ENCODE measurements at places on chromosomes 11 and 22.

DNA sequence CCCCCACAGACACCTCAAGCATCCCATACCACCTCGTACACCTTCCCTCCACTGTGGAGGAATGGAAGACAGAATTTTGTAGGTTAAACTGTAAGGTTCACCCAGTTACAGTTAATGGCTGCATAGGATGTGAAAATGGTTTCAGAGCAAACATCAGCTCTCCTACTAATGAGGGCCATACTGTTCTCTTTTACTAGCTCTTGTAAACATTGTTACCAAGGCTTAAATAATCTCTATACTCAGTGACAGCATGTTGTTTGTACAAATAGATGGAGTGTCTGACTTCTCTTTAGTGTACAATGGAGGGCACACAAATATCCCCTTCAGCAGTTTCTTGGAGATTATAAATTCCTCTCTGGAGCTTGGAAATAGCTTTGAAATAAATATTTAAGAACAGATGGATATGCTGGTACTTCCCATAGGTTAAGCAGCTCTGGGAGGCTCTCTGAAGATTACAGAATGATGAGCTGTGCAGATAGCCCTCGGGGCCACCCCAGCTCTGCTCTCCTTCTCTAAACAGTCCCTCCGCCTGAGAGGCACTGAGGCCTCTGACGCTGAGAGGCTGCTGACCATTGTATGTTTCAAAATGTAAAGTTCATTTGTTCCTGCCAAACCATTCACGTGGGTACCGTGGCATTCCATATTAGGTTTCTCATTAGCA, 25.7 kb downstream of the TTC12 start:
- no peak for DNase-seq

DNA sequence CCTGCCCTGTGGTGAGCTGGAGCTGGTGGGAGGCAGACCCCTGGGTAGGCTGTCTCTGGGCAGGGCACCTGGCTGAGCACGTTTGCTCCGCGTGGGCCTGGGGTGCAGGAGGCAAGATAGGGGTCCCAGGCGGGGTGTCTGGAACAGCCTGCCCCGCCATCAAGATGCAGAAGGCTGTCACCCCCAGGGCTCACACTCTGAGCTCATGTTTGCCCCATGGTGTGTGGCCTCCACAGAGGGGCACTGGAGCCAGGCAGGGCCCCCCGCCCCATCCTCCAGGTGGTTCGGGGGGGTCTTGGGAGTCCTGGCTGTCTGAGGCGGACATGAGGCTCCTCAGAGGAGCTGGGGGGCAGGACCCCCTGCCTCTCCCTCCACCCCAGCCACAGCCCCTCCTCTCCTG, 28.9 kb upstream of the CARS1 start:
- DNase-seq: no peak

DNA sequence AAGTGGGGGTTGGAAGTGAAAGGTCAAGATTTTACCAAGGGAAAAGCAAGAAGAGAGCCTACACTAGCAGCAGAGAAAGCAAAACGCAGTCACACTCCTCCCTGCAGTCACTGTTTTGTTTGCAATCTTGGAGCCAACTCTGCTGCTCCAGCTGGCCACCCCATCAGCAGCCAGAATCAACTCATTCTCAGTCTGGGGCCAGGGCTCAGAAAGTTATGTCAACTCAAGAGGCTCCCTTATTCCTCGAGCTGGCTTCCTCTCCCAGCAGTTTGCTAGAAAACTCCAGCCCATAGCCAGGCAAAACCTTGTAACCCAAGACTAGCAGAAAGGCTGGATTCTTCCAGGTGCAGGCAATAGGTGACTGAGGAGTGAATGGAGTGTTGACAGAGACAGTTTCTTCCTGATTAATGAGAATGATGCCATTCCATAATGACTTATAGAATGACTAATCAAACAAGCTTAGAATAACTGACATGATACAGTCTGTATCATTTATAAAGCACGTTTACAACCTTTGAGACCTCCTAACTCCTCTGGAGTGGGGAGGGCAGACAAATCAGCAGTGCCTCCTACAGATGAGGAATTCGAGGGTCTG, 53.4 kb downstream of the P4HA3 start:
- peak; percentile 46 for DNase-seq

GRCh38 chr11:41578421-41579051, 119.1 kb upstream of the LRRC4C start:
- DNase-seq: no peak

- DNase-seq: no peak
These were observed 5.2 kb upstream of the TBX10 start for GRCh38 chr11:67644472-67645418.

DNA sequence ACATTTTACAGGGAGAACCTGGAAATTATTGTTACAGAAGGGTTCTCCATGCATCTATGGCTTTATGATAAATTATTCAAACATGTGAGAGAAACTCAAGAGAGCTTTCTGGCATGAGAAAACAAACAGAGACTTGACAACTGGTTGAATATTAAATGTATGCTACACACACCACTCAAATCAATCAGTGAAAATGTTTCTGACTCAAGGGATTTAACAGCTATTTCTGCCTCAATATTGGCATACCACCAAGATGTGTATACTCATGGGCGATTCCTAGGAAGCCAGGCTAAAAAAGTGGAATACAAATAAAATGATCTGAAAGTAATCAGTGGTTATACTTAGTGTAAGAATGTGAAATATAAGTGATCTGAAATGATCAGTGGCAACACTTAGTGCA, 15.8 kb upstream of the OR51T1 start:
- no peak for DNase-seq

GRCh38 chr11:70095541-70096252, 17.6 kb downstream of the ANO1 start:
- DNase-seq: peak; percentile 47

DNA sequence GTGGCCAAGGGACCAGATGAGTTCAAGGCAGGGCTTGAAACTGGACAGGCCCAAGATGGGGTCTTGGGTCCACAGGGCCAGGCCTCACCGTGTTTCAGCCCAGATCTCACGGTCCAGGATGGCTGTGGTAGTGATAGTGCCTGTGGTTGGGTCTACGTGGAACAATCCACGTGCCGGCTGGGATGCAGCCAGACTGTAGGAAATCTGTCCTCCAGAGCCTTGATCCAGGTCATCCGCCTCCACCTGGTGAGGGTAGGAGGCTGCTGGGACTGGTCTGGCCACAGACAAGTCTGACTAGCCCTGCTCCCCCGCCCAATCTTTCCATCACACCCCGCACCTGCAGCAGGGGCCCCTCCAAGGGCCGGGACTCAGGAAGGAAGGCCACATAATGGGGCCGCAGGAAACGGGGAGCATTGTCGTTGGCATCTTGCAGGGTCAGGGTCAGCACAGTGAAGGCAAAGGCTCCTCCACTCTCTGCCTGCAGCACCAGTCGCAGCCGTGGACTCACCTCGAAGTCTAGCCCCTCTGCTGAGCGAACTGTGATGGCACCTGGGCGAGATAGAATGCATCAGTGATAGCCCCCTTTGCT, 6.7 kb upstream of the TPP1 start:
- DNase-seq: no peak

DNA sequence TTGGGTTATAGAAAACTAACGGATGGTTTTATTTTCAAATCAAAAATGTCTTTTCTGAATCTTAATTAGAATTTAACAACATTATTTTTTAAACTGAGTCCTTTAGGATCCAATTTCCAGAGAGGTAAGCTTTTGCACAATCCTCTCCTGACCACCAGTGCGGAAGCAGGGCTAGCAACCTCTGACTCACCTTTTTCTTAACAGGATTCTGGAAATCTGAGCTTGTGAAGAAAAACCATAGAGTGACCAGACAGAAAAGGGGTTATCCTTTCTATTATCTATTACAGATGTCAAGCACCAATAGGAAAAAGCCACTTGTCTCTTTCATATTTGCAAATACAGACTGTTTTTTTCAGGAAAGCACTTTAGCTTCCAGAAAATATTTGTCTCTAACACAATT, 25.3 kb downstream of the ALG9 start:
- DNase-seq: peak; percentile 37

DNA sequence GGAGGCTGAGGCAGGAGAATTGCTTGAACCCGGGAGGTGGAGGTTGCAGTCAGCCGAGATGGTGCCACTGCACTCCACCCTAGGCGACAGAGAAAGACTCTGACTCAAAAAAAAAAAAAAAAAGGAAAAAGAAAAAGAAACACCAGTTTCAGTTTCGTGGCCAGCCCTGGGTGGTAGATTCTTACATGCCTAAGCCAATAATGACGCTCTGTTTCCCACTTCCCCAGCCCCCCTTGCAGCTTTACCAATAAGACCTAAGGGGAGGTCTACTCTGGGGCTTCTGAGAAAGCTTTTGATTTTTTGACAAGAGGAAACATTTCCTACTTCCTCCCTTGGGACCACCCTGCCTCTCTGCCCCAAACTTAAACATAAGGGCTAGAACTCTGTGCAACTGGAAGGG, 30.0 kb upstream of the PTPRJ start:
- DNase-seq: peak; percentile 42

GRCh38 chr11:119809346-119809745, 80.3 kb upstream of the NECTIN1 start:
- DNase-seq: no peak

DNA sequence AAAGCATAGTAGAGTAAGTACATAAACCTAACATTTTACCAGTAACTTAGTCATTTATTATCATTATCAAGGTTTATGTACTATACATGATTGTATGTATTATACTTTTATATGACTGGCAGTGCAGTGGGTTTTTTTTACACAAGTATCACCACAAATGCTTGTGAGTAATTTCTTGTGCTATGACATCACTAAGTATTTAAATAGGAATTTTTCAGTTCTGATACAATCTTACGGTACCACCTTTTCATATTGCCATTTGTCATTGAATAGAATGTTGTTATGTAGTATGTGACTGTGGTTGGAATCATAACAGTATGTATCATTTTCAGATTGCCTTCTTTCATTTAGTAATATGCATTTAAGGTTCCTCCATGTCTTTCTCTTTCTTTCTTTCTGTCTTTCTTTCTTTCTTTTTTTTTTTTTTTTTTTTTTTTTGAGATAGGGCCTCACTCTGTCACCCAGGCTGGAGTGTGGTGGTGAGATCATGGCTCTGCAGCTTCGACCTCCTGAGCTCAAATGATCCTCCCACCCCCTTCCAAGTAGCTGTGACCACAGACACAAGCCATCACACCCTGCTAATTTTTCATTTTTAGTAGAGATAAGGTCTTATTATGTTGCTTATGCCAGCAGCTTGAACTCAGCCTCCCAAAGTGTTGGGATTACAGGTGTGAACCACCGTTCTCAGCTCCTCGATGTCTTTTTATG, 18.6 kb downstream of the ATM start:
- no peak for DNase-seq

DNA sequence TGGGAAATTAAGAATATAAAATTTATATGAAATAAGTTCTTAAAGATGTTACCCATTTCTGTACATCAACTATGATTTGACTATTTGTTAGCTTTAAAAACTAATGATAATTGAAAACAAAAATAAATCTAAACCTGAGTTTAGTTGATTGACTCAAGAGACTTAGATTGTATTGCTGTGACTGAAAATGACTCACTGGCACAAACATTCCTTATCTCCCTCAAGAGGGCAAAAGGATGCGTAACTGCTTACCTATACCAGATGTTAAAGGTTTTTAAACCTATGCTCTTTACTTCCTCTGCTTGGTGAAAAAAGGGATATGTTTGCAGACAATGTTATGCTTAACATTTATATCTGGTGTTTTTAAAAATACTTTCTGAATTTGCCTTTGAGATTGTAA, 30.3 kb downstream of the ATM start:
- peak; percentile 1 for DNase-seq

- peak; percentile 89 for DNase-seq
These were observed 193.0 kb downstream of the MAML2 start for GRCh38 chr11:96149743-96150555.

- no peak for DNase-seq
These were observed 25.9 kb downstream of the LARGE2 start for GRCh38 chr11:45948356-45948755.

DNA sequence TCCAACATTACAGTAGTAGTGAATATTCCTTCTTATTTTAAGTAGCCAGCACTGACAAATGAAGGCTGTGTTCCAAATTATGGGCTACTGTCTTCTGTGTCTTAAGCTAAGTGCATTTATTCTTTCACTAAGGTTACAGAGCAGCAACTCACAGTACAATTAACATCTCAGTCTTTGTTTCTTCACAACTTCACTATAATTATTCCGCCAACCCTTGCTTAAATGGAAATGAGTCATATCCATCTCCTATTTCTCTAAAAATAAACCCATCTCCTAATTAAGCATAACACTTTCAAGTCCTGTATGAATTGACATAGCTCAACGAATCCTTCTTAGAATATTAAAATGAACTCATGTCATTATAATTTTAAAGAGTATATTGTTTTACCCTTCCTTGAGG, 6.7 kb downstream of the ETS1 start:
- DNase-seq: no peak

- no peak for DNase-seq
These were observed 127.7 kb downstream of the OSBP2 start for GRCh38 chr22:30822216-30823014.

- no peak for DNase-seq
These were observed 21.5 kb upstream of the CHKA start for GRCh38 chr11:68142441-68143309.

GRCh38 chr11:131581046-131581445, 210.6 kb downstream of the NTM start:
- DNase-seq: peak; percentile 54

DNA sequence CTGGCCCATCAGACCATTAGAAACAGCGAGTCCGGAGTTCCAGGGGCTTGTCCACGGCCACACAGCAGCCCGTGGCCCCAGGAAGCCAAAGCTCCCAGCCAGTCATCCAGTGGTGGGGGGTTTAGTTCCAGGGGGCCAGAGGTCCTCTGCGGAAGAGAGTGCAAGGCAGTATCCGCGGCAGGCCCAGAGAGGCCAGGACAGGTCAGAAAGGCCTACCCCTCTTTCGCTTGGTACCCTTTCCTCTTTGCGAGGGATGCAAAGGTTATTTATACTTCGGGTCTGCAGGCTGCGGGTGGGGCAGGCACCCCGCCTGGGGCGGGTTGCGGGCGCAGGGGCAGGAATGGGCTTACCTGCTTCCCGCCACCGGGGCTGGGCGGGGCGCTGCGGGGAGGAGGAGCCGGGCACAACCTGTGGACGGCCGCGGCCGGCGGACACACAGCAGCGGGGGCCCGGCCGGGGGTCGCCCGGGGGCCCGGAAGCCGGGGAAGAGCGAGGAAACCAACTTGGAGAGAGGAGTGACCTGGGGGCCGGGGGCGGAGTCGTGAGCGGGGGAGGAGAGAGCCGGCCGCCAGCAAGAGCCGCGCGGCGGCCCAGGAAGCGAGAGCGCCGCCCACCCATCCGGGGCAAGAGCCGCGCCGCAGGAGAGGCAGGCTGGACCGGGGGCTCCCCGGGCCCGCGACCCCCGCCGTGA, at the start of gene SH3BP1:
Gene SH3BP1, plus strand, starts transcription at position 600 of the 691 bp plus-strand sequence. CDS start 119 bp downstream, outside the sequence.
- DNase-seq: peak; percentile 32

- peak; percentile 41 for DNase-seq
These were observed 44.9 kb downstream of the WNT7B start for GRCh38 chr22:45932071-45932470.
